ENCODE measurements at places on chromosomes 5 and 9. TPM values are rescaled to one million over a fixed set of nuclear protein-coding genes. Genes with fewer than 3 reads are reported as not detected.

The CDH9 gene
- not detected for total RNA-seq

The ACTBL2 gene
- total RNA-seq, result 5.8 TPM

The NIPSNAP3A gene
- total RNA-seq, result 41.6 TPM

The LHX2 gene
- total RNA-seq, result 27.6 TPM

The MARVELD2 gene
- 5.5 TPM for total RNA-seq

The CDC20B gene
- total RNA-seq, result not detected

The DMGDH gene
- 3.3 TPM for total RNA-seq

The BARX1 gene
- not detected for total RNA-seq

The ARHGEF37 gene
- total RNA-seq, result 11.0 TPM

The WDR31 gene
- total RNA-seq, result 2.3 TPM

The SH3RF2 gene
- total RNA-seq, result 9.8 TPM

Measured in skin of body (tissue), 3 donors.